ENCODE measurements at places on chromosomes 3 and 15.
A peak's percentile ranks its signal among the peaks of the same experiment; 100 is the strongest.

DNA sequence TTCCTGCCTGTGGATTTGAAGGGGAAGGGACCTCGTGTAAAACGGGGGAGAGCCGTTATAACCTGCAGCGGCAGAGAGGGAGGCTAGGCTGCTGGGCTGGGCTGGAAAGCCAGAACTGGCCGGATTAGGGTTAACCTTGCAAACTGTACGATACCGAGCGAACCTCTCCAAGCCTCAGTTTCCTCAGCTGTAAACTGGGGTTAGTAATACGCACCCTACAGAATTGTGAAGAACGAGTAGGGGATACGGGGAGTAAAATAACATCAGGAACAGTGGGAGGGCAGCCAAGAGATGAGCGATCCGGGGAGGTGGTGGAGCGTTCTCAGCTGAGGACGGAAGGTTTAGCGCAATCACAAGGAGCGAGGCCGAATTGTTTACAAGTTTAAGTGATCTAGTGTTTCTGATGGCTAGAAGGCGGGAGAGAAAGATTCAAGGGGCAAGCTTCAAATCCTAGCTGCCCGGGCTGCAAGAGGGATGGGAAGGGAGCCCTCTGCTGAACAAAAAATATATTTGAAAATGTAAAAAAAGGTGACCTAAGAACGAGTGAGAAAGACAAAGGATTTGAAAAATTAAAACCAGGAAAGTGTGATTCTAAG is 768 bp upstream of the SEMA5B start:
- DNase-seq = peak; percentile 35

- DNase-seq = no peak
These were observed 375.8 kb upstream of the ARPP21 start for GRCh38 chr3:35263477-35263876.

DNA sequence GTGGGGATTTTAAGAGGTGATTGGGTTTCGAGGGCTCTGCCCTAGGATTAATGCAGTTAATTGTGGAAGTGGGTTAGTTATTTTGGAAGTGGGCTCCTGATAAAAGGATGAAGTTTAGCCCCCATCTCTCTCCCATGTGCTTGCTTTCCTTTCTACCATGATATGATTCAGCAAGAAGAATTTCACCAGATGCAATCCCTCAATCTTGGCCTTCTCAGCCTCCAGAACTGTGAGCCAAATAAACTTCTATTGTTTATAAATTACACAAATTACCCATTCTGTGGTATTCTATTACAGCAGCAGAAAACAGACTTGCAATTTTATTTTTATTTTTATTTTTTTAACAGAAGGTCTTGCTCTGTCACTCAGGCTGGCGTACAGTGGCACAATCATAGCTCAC is 27.3 kb upstream of the UBE2E1 start:
- DNase-seq = no peak

- peak; percentile 96 for DNase-seq
These were observed 159.8 kb upstream of the TSC22D2 start for GRCh38 chr3:150248116-150248887.

- DNase-seq = no peak
These were observed 151.0 kb upstream of the SLC2A2 start for GRCh38 chr3:171177553-171177952.

- DNase-seq = no peak
These were observed 63.9 kb downstream of the IL12A start for GRCh38 chr3:160052385-160053047.

GRCh38 chr3:156772588-156773206 is 53.5 kb upstream of the LEKR1 start:
- DNase-seq = no peak

GRCh38 chr3:135865085-135865484 is 100.4 kb upstream of the PPP2R3A start:
- no peak for DNase-seq

DNA sequence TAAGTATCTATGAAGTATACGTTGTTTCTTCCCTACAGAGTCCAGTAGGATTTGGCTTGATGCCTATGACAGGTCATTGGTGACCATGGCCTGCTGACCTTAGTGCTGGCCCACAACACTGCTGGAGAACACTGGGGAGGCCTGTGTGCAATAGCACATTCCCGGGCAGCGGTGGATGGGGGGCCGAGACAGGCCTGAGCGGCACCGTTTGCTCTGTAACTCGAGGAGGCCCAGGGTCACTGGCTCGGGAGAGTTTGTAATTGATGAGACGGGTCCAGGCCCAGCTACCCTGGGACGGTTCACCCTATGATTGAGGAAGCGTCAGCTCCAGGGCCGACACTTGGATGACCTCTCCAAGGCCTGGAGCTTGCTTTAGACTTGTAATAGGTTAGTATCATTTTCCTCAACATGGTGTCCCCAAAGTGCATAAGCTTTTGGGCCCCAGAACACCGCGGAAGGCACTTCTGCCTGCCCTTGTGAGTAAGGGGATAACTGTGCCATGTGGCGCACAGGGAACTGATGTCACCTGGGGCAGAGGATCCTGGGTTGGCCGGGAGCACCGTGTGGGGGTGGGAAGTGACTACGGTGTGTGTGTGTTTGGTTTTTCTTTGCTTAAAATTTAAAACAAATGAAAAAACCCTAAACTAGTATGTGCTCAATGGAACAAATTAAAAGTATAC is 12.0 kb downstream of the TRPM1 start:
- no peak for DNase-seq

GRCh38 chr15:88032787-88033186 is 223.8 kb downstream of the NTRK3 start:
- DNase-seq = no peak

- DNase-seq = no peak
These were observed 54.4 kb downstream of the PGPEP1L start for GRCh38 chr15:98953000-98953787.

DNA sequence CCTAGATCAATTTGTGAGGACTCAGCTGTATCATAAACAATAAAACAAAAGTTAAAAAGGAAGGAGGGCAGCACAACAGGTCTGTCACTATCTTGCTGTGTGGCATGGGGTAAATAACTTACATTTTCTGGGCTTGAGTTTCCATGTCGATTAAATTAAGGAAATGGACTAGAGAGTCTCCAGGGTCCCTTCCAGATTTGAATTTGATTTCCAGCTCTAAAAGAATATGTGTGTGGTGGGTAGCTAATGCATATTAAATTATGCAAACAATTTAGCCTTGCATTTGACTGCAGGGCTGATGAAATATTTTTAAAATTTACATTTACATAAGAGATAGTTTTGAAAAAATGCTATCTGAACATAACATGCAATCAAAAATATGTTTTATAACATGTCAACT is 447.7 kb downstream of the FGF12 start:
- DNase-seq = no peak

GRCh38 chr15:74950078-74950908 is 6.3 kb downstream of the RPP25 start:
- no peak for DNase-seq

DNA sequence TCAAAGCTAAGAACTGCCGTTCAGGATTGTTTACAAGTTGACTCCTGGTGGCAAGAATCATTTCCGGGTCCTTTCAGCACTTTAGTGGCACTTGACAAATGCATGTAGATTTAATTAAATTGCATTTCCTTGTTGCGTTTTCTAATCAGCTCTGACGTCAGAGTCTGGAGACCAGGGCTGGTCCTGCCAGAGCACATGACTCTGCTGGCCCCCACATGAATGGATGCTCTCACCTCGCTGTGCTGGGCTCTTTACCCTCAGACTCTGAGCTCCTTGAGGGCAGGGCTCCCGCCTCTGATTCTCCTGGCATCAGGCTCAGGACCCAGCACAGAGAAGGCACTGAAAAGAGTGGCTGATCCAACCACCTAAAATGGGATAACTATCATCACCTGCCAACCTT is 69.4 kb downstream of the FEM1B start:
- no peak for DNase-seq

- DNase-seq = no peak
These were observed 698 bp downstream of the MELTF start for GRCh38 chr3:197028728-197029510.

DNA sequence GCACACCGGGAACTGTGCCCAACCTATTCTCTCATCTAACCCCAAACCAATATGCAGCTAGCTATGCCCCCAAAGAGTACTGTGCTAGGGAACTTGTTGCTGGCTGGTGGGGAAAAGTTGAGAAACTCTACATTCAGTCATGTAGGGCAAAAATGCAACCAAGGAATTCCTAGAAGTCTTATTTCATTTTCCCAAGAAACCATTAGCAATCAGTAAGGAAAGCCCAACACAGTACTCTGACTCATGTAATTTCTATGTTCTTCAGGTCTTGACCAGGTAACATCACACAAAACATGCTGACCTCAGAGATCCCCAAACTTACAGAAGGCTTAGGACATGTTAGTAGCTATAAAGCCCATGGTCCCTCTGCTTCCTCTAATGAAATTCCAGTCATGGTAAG is 52.1 kb downstream of the TASOR start:
- DNase-seq = peak; percentile 0

DNA sequence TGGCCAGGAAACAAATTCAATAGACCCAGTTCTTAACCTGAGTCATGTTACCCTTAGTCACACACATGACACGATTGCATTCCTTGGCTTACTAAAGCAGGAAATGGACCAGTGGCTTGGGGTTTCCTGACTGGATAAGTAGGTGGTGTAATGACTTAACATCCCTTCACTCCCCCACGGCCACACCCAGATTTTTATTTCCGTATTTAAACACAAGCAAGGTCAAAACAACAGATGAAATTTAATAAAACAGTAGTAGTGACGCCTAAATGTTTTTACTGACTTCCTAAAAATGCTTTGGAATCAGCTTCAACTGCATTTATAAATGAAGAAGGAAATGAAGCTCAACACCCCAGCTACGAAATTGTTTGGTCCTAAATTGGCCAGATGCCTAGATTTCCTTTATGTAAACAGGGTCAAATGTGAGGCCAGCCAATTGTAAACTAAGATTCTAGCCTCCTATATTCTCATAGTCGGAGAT is 324.3 kb downstream of the CHST2 start:
- peak; percentile 79 for DNase-seq

- peak; percentile 64 for DNase-seq
These were observed 37.9 kb downstream of the RPL39L start for GRCh38 chr3:187101184-187102072.

DNA sequence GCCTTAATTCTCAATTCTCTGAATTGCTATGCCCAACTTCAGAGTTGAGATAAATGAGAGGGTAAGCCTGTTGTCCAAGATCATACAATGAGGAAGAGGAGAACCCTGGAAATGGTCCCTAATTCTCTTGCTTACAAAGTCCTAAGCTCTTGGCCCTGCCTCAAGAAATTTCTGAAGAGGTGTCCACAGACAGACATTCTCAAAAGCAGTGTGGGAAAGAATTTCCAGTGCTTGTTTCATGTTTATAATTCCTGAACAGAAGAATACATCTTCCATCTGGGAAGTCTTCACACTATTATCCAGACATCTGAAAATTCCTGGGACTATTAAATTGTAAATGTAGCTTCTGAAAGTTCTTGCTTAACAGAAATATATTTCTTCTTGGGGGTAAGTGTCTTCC is 166.8 kb upstream of the LRTM1 start:
- no peak for DNase-seq

DNA sequence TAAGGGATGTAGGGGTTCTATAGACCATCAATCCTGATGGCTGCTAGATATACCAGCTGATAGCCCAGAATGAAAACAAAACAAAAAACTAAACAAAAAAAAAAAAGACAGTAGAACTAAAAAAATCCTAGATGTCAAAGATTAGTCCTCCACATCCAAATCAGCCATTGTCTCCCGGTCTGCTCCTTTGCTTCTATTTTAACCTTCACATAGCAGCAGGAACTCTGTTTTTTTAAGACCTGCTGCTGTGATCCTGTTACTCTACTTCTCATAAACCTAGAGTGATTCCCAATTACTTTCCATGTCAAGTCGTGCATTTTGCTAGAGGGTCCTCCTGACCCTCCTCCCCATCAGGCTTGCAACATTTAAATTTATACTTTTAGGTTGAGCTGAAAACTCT is 2.5 kb downstream of the IFT122 start:
- DNase-seq = no peak

GRCh38 chr3:12559520-12559919 is 2.6 kb downstream of the MKRN2 start:
- DNase-seq = no peak

DNA sequence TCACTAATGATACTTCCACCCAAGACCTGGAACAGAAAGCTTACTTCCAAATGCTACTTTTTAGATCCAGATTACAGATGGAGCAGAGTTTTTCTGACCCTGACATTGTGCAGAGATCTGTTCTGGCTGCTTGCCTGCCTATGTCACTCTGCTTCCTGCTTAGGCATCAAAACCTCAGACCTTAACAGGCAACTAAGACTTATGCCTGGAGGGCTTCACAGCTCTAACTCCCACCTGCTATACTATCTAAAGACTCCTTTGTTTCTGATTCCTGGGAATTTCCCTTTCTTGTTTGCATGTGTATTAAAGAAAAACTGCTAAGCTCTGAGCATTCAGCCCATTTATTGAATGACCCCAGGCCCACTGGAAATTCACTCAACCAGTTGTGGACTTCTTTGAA is 157.4 kb upstream of the NPHP3 start:
- no peak for DNase-seq

GRCh38 chr15:100201376-100202280 is 140.1 kb downstream of the ADAMTS17 start:
- DNase-seq = no peak

DNA sequence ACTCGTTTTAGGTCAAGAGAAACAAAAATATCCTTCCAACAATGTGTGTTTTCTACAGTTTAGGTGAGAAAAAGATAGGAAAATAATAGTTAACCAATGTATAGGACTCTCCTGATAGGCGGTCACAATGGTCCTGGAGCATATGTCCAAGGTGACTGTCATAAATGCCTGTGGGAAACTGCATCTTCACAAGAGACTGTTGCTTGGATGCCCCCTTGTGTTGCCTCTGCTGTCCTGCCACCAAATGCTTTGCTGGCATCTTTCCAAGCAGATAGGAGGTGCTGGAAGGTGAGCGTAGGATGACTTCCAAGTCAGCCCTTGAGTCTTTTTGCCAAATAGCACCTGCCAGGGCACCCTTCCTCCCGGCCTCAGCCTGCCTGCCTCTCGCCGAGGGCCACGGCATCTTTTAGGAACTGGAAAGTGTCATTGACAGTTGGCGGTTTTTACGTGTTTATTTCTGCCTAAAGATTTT is 24.1 kb upstream of the SACM1L start:
- no peak for DNase-seq

DNA sequence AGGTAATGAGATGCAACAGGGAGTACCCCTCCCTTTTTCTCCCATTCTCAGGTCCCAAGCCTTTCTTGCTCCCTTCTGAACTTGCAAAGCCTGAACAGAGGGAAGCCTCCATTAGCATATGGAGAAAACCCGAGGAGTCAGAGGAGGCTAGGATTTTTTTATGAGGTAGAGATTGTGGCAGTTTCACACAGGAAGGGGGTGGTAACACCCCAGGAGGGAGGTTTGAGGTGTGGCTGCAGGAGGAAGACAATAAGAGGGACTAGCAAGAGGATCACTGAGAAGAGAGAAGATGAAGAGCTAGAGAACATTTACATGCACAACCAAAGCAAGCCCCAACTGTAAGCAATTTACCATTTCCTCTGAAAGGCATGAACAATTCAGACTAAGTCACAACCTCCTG is 322.7 kb downstream of the SV2B start:
- DNase-seq = no peak
